ENCODE measurements at places on chromosomes 16 and 17.

- no peak for DNase-seq
Observed at GRCh38 chr17:65190467-65191097, 53.4 kb downstream of the RGS9 start.

DNA sequence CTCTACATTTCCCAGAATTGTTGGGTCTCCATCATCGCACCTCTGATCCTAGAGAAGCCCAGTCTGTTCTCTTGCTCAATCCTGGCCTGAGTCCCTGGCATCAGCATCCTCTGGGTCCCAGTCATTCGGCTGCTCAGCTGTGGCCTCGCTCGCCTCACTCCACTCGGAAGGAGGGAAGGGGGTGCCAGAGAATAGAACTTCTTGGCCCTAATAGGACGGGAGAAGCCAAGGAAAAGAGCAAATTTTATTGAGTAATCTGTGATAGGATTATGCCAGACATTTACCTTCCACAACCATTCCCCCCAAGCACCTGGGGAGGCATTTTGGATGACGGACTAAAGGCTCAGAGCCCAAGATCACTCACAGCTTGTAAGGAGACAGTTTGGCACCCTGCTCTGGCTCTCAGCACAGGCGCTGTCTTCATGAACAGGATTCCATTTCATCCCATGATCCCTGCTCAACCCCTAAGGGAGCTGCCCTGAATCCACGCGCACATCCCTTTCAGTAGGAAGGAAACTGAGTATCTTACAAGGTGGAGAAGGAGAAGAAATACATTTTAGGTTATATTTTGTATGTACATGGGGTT, 498 bp upstream of the CLEC10A start:
- no peak for DNase-seq

GRCh38 chr16:53090286-53090590, 35.4 kb downstream of the CHD9 start:
- DNase-seq, result no peak

- peak; percentile 68 for DNase-seq
Observed at GRCh38 chr17:9959377-9959981, 54.4 kb upstream of the RCVRN start.

GRCh38 chr17:69339937-69340336, 13.0 kb upstream of the ABCA5 start:
- DNase-seq, result no peak

DNA sequence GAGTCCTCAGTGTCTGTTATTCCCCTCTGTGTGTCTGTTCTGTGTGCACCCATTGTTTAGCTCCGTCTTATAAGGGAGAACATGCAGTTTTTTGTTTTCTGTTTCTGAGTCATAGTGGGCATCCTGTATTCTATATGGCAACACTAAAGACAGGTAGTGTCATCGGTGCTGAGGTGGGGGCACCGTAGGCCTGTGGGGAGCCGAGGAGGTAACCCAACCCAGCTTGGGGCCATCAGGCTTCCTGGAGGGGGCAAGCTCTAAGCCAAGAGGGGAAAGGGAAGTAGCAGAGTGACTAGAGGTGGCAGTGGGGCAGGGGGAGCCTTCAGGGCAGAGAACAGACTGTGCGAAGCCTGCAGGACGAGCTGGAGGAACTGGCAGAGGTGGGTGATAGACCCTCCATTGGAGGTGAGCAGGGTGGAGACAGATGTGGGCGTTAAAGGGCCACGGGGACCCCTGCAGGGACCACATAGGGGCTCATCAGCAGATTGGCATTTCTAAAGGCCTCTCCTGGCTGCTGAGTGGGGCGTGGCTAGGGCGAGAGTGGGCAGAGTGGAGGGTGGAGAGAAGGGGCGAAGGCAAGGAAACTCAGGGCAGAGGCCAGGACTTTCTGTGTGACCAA, 36.5 kb downstream of the CPNE2 start:
- no peak for DNase-seq

- DNase-seq, result peak; percentile 75
Observed at GRCh38 chr17:17351901-17352781, 49.0 kb downstream of the NT5M start.

DNA sequence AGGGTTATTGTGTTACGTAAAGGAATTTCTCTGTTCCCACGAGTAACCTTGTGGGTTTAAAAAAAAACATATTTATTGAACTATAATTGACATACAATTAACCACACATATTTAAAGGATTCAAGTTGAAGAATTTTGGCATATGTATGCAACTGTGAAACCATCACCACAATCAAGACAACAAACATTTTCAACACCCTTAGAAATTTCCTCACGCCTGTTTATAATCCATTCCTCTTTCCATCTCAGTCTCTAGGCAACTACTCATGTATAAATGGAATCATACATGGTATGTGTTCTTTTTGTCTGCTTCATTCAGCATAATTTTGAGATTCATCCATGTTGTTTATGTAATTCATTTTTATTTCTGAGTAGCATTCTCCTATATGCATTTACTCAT, 104.0 kb downstream of the MRTFB start:
- DNase-seq, result no peak

GRCh38 chr17:47692137-47692894, 1.6 kb upstream of the TBKBP1 start:
- DNase-seq, result no peak

GRCh38 chr17:35809855-35810461, 674 bp downstream of the TAF15 start:
- no peak for DNase-seq

GRCh38 chr17:67107811-67108775, 63.7 kb downstream of the CACNG1 start:
- DNase-seq, result no peak

DNA sequence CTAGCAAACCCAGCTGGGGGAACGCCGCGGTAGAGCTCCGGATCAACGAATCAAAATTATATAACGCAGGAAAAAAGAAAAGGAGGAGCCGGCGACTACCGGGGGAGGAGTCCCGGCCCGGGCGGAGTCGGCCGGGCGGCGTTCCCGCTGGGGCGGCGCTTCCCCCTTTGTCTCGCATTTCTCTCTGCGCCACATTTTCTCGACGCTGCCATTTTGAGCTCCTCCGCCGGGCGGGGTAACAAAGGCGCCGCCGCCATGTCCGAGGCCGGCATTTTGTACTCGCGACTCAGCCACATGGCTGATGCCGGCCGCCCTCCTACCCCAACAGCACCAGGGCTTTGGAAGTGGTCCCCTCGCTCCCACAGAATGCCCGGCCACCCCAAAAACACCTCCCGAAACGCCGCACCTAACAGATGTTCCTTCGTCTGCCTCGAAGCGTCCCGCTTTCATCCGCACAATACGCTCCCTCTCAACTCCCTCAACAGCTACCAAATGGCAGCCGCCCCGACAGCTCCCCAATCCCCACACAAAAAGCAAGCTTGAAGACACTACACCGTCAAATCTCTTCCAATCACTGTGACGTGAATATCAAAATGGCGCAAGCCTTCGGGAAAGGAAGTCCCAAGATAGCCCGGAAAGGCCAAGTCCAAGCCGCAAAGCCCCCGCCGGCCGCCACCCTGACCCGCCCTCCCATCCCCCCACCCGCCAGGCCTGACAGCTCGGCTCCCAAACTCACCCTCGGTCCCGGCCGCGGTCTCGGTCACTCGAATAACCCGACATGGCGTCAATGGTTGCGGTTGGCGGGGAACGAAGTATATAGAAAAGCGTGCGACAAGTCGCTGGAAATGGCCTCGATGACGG, 519 bp downstream of the DDX5 start:
- peak; percentile 96 for DNase-seq

DNA sequence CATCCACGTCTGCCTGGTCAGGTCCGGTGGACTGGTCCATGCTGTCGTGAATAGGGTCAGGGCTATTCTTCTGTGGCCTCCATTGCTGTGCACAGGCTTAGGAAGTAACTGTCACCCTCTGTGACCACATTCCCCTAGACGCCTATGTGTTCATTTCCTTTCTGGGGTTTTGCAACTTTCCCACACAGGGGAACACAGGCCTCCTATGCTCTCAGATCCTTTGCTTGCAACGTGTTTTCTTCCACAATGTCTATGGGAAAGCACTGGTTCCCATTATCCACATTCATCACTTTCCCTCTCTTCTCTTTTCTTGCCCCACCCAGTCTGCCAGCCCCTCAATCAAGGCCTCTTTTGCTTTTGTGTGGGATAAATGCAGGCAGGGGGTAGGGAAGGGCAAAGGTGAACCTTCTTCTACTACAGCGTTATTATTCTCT, 43.2 kb upstream of the DNAJA2 start:
- DNase-seq, result peak; percentile 25

- peak; percentile 51 for DNase-seq
Observed at GRCh38 chr16:57530104-57530521, 6.3 kb downstream of the CCDC102A start.

- DNase-seq, result peak; percentile 85
Observed at GRCh38 chr16:67530013-67530939, 1.6 kb downstream of the RIPOR1 start.

DNA sequence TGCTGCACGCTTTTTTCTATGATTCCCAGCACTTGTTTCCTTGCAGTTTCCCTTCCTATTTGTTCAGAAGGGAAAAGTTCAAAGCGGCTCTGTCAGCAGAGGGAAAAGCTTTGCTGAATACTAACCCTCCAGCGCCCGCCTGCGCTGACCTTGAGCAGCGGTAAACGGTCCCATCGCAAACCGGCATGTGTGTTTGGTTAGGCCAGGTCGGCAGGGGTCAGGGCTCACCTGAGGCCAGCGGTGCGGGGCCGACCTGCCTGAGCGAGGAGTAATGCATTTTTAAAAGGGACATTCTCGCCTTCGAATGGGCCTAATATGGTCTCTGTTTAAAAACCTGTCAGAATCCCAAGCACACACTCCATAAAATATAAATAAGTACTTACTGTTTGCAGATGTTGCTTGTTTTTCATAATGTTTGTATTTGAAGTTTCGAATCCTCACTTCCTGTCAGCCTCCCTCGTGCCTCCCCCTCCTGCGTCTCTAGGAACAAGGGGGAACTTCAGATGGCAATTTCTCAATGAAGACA, 110.1 kb downstream of the IRX3 start:
- DNase-seq, result no peak

GRCh38 chr16:75305364-75306098, 54.1 kb upstream of the BCAR1 start:
- peak; percentile 72 for DNase-seq

GRCh38 chr17:50533720-50534148, 1.2 kb downstream of the EPN3 start:
- DNase-seq, result peak; percentile 76

DNA sequence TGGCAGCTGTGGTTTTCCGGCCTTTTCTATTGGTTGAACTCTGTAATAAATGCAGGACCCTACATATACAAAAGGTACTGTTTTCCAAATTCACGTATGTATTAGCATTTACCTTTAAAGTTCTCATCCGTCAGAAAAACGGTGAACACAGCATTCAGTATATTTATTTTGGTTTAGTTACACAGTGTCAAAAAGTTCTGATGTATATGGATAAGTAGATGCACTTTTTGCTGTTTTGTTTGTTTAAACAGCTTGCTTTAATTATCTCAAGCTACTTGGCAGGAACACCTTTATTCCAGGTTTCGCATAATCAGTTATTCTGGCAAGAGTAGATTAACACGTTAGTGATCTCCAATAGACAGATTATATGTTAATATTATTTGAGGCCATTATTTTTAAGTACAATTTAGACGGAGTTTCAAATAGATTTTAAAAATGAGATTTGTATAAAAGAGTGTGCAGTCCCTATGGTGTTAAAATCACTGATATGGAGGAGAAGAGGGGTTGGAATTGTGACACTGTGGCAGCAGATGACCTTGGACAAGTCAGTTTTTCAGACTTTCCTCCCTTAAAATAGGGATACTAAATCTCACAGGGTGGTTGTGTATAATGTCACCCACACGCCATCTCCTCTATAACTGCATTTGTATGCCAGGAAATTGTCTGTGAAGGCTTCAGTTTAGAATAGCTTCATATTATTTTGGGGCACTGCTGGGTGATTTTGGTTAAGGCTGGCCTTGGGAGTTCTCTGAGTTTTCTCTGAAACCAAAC, 2.1 kb downstream of the HERPUD1 start:
- no peak for DNase-seq

Measured in femur (tissue), 1 donor.